Fibroblast of upper back skin (primary cell): ENCODE measurements at places on chromosomes 2 and 18.
A peak's percentile ranks its signal among the peaks of the same experiment; 100 is the strongest.

GRCh38 chr2:199302851-199303250 lies 154.9 kb downstream of the SATB2 start:
- DNase-seq = peak; percentile 49

GRCh38 chr18:12631831-12632477 lies 26.0 kb downstream of the SPIRE1 start:
- DNase-seq = no peak

- peak; percentile 63 for DNase-seq
Measured at GRCh38 chr2:238952261-238952919, 104.5 kb downstream of the TWIST2 start.

- DNase-seq = no peak
Measured at GRCh38 chr2:170596576-170596975, 118.6 kb upstream of the SP5 start.

DNA sequence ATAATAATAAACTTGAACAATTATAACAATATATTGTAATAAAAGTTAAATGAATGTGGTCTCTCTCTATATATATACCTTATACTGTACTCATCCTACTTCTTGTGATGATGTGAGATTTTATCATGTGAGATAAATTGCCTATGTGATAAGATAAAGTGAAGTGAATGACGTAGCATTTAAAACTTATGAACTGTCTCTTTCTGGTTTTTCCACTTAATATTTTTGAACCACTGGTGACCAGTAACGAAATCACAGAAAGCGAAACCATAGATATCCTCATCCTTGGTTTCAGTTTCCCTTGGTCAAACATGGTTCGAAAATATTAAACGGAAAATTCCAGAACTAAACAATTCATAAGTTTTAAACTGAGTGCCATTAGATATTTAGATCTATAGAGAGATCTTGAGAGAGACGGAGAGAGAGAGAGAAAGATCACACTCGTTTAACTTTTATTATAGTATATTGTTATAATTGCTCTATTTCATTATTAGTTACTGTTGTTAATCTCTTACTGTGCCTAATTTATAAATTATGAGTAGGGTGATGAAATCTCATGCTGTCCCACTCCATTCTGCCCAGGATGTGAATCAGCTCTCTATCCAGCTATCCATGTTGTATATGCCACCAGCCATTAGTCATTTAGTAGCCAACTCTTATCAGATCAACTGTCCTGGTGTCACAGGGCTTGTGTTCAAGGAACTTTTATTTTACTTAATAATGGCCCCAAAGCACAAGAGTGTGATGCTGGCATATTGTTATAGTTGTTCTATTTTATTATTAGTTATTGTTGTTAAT lies 156.8 kb downstream of the THADA start:
- no peak for DNase-seq

DNA sequence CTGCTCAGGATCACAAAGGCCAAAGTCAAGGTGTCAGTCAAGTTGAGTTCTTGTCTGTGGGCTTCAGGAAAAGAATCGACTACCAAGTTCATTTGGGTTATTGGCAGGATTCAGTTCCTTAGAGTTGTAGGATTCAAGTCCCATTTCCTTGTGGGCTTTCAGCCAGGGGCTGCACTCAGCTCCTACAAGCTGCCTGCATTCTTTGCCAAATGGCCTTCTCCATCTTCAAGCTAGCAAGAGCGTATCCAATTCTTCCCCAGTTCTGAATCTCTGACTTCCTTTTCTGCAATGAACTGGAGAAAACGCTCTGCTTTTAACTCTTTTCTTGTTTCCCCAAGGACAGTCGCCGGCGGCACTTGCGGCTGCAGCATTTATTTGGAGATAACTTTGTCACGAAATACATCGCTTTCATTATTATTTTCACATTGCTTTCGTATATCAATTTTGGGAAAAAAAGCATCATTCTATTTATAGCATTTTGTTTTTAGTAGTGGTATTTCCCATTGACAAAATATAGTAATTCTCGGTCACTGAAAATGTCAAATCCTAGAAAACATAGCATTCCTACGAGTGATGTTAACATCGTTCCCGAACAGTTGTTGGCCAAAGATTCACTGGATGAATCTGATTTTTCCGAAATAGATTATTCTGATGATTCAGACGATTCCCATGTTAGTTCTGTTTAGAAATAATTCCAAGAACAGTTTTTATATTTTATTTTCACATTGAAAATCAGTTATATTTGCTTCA lies 59.6 kb upstream of the SERPINE2 start:
- DNase-seq = peak; percentile 70

DNA sequence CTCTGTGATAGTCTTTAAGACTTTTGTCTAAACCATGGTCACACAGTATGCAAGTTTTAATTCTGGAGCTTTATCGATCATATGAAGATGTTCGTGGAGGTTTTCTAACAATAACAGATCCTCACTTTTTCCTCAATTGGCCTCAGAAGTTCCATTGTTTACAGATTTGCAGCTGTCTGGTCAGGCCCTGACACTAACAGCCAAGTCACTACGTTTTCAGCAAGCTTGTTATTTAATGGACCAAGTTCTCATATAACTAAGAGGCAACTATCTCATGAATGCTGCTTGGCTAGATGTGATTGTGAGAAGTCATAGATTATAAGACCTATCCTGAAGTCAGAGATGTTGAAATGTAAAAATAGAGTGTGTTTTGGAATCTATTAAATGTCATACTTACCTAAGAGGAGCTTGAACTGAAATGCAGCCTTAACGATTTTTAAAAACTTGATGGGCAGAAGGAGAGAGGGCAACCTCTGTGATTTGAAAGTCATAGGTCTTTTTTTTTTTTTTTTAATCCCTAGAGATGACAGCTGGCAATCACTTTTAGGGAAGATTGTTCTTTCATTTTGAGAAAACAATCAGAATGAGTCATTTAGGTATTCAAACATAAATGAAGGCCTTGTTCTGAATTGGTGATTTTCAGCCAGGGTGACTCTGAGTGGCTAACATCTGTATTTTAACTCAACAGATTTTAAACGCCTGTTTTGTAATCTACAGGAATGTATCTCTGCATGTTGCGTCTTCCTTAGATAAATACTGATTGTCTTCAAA lies 48.4 kb upstream of the NEMP2 start:
- DNase-seq = no peak

- no peak for DNase-seq
Measured at GRCh38 chr2:145287736-145288135, 767.8 kb upstream of the ZEB2 start.

- DNase-seq = no peak
Measured at GRCh38 chr2:82528288-82528687, 1930.8 kb downstream of the SUCLG1 start.

- no peak for DNase-seq
Measured at GRCh38 chr2:177651833-177652232, 259.3 kb downstream of the AGPS start.

DNA sequence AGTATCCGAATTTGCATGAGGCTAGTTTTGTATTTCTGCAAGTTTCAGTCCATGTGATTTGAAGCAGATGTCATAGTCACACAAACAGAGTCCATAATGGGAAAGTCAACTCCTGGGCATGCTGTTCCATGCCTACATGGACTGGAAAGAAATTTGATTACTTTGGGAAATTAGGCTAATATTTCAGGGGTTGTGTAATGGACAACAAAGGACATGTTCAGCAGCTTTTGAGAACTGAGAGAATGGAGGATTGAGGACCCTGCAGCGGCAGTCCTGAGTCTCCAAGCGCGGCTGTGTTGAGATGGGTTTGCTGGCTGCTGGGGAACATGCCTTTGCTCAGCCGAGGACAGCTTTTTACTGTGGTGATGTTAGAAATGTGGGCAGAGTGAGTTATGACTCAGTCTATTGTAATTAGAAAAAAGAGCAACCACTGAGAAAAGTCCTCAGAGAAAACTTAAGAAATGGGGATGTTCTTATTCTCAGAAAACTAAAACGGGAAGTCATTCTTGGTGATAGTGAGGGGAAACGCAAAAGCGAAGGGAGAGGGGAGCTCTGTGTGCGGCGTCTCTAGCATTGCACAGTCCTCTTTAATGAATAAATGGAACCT lies 149.2 kb downstream of the FAM210A start:
- DNase-seq = peak; percentile 60

DNA sequence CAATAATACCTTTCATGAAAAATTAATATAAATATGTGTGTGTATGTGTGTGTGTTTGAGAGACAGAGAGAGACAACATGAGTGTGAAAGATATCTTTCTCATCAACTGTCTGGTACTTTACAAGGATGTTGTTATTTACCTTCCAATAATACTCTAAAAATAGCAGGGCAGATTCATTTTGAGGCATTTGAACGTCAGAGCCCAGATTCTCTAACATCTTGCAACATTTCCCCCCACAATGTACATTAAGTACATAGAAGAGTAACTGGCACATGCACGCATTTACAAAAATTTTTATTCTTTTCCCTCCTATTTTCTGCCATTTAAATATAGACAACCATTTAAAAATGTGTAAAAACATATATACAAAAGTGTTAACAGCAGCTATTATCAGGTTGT lies 100.9 kb downstream of the PID1 start:
- no peak for DNase-seq

DNA sequence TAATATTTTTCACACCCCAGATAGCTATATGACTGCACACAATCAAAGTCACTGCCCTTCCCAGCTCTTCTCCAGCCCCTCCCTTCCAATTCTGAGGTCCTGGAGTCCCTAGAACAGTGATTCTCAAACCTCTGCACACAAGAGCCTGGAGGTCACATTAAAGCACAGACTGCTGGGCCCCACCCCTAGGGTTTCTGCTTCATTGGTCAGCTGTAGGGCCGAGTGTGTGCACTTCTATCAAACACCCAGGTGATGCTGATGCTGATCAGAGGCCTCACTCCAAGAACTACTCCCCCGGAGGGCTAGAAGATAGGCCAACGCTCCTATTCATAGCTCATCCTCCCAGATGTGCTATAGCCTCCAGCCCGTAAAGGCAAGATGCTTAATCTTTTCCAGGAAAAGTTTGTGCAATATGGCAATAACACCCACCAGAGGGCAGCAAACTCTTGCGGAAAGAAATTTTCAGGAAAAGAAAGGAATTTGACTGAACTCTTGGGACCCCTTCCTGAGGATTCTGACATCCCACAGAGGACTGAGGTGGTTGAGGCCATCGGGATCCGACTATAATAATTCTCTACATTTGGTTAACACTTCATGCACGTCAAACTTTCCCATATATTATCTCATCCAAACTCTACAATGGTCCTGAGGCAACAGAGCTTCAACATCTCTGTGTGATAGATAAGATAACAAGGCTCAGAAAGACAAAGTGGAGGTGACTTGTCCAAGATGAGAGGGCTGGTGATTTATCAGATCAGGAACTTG lies 194.2 kb upstream of the PKDCC start:
- DNase-seq = peak; percentile 73

GRCh38 chr2:62217970-62218369 lies 22.1 kb downstream of the B3GNT2 start:
- peak; percentile 66 for DNase-seq

DNA sequence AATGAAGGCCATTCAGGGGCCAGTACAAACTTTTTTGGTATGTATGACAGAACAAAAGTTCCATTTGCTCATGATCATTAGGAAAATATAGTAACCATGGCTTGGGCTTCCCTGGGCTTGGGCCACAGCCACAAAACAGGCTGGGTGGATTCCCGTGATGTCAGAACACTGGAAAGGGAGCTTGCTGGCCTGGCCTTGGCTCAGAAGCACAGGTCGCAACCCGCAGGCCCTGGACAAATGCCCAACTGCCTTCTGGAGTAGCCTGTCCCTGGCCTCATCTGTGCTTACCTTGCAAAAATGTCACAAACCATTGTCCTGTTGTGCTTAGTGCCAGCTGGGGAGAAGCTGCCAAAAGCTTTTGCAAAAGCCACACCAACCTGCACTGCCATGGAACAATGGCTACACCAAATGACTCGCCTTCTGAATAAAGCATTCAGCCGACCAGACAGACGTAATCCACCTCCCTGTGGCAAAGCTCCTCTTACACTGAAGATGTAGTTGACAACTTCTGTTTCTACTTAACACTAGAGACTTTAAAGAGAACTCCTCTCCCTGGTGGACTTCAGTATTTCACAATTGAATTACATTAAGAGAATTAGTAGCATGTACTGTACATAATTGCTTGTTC lies 125.5 kb downstream of the ANKRD44 start:
- peak; percentile 46 for DNase-seq

DNA sequence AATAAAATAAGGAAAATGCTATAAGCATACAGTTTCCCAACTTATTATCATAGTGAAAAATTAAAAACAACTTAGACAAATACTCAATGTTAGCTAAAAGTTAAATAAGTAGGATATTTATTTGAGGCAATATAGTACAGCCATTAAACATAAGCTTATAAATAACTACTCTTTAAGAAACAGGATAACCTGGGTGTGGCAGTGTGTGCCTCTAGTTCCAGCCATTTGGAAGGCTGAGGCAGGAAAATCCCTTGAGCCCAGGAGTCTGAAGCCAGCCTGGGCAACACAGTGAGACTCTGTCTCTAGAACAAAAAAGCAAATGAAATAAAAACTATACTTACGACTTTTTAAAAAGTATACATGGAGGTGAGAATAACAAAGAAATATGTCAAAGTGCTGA lies 39.7 kb downstream of the VIL1 start:
- DNase-seq = no peak
